ENCODE measurements at places on chromosomes 4 and X.

- DNase-seq: no peak
These were observed 951.1 kb downstream of the FAT4 start for GRCh38 chr4:126265888-126266287.

DNA sequence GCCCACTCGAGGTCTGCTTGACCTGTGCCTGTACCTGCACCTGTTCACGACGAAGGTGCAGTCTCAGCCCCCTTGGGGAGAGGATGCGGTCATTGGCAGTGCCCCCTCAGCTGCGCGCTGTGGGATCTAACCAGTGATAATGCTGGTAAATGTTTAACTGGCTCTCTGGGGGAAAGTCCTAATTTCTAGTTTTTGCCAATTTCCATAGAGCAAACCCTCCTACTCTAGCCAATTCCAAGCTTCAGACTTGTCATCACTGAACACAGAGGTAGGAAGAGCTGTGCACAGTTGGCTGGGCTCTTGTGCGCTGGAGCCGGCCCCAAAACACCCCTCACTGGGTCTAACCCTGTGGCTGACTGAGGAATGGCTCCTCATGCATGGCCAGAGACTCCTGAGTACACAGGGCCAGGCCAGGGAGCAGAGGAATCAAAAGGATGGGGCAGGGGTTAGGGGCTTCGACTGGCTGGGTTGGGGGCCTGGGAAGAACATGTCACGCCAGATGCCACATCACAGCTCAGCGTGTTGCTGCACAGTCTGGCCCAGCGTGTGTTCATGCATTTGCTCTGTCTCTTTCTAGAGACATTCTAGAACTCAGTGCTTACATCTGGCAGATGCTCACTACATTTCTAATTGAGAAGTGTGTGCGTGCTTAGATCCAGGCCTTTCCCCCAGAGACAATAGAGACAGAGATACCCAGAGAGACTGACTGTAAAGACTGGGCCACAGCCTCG is 270.8 kb downstream of the BCOR start:
- no peak for DNase-seq

DNA sequence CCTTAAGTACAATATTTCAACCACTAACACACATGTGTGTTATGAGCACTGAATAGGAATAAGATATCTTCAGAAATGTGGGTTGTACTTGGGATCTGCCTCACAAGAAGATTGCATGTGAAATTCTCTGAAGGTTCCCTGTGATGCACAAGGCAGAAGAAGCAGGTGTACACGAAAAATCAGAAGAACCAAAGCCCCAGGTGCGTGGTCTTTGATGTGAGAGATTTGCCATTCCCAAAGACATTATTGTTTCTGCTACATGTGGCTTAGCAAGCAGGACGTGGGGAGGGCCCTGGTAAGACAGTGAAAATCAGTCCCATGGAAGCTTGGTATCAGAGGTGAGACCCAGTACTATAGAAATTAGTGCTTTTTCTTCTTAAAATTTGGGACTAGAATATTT is 13.0 kb upstream of the SPRY1 start:
- DNase-seq: no peak

DNA sequence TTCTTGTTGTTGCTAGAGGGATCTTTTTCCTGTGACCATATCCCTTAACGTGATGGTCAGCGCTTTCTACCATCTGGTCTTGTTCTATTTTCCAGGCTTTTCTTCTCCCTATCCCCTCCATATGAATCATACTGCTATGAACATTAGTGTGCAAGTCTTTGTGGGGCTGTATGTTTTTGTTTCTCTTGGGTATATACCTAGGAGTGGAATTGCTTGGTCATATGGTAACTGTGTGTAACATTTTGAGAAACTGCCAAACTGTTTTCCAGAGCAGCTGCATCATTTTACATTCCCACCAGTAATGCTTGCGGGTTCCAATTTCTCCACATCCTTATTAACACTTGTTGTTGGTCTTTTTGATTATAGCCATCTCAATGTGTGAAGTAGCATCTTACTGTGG is 121.4 kb downstream of the SPRY1 start:
- no peak for DNase-seq

GRCh38 chrX:130825525-130825924 is 77.5 kb downstream of the ENOX2 start:
- no peak for DNase-seq

GRCh38 chrX:77900688-77901087 is 1.4 kb downstream of the COX7B start:
- DNase-seq: peak; percentile 37

- no peak for DNase-seq
These were observed 92.3 kb downstream of the PRDM5 start for GRCh38 chr4:120830204-120830603.

- no peak for DNase-seq
These were observed 4.0 kb downstream of the DCLK2 start for GRCh38 chr4:150082241-150082640.

DNA sequence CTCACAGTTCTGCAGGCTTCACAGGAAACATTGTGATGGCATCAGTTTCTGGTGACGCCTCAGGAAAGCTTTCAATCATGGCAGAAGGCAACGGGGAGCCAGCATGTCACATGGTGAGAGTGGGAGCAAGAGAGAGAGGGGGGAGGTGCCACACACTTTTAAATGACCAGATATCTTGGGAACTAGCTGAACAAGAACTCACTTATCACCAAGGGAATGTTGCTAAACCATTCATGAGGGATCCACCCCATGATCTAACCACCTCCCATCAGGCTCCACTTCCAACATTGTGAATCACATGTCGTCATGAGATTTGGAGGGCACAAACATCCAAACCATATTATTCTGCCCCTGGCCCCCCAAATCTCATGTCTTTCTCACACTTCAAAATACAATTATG is 43.3 kb upstream of the GPR173 start:
- peak; percentile 31 for DNase-seq

DNA sequence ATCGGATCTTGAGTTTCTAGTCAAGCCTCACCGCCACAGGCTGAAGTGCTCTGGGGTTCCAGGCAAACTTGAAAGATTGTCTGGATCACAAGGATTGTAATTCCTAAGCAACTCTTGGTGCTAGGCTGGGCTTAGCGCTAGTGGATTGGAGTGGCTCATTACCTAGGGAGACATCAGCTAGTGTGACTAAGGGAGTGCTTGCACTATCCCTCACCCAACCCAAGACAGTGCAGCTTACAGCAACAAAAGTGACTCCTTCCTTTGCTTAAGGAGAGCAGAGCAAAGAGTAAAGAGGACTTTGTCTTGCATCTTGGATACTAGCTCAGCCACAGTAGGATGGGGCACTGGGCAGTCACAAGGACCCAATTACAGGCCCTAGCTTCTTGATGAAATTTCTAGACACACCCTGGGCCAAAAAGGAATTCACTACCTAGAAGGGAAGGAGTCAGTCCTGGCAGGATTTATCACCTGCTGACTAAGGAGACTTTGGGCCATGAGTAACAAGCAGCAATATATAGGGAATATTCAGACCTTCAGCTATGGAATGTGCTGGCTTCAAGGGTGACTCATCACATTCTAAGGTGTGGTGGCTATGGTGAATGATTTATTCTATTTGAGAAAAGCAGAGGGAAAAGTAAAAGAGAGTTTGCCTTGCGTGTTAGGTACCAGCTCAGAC is 1212.4 kb downstream of the PCDH18 start:
- DNase-seq: peak; percentile 44

- DNase-seq: no peak
These were observed 3.2 kb downstream of the SCARB2 start for GRCh38 chr4:76210452-76210851.

GRCh38 chr4:42633605-42634388 is 23.1 kb downstream of the ATP8A1 start:
- DNase-seq: no peak

DNA sequence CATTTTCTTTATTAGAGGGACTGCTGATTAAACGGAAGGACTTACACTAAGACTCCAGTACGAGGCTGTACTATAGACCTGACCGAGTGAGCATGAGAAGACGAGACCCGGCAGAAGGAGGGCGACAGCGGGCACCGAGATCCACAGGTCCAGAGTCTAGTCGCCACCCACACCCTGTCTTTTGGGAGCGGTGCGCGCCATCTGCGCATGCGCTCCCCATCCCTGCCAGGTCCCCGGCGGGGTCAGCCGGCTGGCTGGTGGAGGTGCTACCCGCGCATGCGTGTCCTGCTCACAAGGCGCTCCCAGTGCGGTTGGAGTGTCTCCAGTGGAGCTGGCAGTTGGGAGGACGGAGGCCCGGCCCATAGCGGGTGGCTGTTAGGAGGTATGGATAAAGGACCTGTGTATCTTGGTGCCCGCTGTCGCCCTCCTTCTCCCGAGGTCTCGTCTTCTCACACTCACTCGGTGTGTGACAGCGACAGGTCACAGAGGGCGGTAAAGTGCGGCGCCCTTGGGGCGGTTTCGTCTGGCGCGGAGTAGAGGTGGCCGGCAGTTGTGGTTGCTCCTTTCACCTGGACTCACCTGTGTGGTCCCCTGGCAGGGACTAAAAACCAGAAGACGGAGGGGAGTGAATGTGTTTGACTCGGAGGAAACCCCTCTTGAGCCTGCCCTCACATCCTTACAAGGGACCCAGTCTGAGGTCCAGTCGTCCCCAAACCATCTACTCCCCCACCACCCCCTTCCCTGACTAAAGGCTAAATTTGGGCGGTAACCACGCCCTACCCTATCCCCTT is 7.6 kb upstream of the HSD17B10 start:
- peak; percentile 50 for DNase-seq

DNA sequence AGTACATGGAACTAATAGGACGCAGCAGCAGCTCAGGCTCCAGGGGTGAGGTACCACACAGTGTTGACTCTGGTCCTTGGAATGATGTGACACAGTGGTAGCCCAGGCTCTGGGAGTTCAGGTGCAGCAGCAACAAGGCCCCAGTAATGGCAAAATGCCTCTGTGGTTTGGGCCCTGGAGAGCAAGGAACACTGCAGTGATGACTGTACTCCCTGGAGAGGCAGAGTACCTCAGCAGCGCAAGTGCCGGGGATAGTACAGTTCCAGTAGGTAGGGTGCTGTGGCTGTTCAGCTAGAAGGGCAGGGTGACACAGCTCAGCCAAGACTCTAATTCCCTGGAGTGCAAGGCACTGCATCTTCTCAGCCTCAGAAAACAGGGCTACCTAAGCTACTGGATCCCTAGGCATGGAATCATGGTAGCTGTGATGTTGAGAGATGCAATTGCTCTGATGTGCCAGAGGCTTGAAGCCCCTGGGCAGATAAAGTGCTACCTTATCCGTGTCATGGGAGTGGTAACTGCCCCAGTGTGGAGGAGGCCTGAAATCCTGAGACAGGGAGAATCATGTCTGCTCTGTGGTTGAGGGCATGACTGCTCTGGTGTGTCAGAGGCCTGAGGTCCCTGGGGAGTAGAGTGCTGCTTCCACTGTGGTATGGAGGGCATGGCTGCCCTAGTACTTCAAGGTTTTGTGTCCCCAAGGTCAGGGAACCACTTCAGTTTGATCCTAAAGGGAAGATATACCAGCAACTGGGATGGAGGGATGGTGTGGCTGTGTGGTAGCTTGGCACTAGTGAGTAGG is 55.2 kb downstream of the AREG start:
- DNase-seq: peak; percentile 41

DNA sequence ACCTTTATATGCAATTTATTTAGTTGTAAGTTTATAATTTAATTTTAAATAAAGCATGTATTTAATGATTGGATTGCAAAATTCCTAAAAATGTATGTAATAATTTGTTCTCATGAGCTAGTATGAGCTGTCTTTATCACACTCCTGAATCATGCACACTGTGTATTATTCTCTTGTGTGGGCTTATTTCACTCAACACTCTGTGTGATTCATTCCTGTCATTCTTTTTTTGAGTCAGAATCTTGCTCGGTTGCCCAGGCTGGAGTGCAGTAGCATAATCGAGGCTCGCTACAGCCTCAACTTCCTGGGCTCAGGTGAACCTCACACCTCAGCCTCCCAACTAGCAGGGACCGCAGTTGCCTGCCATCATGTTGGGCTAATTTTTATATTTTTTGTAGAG is 123.1 kb upstream of the SLC34A2 start:
- DNase-seq: peak; percentile 34

DNA sequence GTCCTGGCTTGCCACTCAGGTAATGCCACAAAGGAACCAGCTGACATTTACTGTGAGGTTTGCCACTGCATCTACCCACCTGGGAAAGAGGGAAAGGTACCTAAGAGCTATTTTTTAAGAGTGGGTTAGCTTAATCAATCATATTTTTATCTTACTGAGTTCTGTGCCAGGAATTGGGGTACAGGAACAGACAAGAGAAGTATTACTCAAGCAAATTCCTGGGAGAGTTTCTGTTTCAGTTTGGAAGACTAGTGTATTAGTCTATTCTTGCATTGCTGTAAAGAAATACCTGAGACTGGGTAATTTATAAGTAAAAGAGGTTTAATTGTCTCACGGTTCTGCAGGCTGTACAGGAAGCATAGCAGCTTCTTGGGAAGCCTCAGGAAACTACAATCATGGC is 23.2 kb downstream of the PSMD10 start:
- no peak for DNase-seq

- no peak for DNase-seq
These were observed 88.0 kb downstream of the PRRG1 start for GRCh38 chrX:37437160-37437559.

GRCh38 chr4:69765751-69766150 is 5.3 kb upstream of the SULT1B1 start:
- no peak for DNase-seq

GRCh38 chrX:57267308-57267707 is 19.2 kb upstream of the FAAH2 start:
- DNase-seq: no peak

DNA sequence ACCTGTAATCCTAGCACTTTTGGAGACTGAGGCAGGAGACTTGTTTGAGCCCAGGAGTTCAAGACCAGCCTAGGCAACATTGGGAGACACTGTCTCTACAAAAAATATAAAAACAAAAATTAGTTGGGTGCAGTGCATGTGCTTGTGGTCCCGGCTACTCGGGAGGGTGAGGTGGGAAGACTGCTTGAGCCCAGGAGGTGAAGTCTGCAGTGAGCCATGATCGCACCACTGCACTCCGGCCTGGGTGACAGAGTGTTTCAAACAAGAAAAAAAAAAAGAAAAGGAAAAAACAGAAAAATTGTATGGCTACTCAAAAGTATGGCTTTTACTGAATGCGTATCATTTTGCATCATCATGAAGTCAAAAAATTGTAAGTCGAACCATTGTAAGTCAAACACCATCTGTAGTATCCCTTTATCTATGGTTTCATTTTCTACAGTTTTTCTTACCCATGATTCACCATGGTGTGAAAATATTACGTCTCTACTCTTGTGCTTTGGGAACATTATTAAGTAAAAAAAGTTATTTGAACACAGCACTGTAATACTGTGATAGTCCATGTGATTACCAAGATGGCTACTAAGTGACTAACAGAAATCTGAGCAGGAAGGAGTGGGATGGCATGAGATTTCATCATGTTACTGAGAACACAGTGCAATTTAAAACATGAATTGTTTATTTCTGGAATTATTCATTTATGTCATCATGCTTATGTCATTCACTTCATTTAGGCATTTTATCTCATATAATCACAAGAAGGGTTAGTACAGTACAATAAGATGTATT is 26.5 kb upstream of the MANBA start:
- peak; percentile 87 for DNase-seq

GRCh38 chr4:99008051-99008450 is 12.5 kb downstream of the METAP1 start:
- DNase-seq: no peak

- no peak for DNase-seq
These were observed 650.0 kb upstream of the BOD1L1 start for GRCh38 chr4:14277505-14277904.

Data from amniotic epithelial cell (primary cell).